ENCODE measurements at places on chromosomes 5 and 9.

DNA sequence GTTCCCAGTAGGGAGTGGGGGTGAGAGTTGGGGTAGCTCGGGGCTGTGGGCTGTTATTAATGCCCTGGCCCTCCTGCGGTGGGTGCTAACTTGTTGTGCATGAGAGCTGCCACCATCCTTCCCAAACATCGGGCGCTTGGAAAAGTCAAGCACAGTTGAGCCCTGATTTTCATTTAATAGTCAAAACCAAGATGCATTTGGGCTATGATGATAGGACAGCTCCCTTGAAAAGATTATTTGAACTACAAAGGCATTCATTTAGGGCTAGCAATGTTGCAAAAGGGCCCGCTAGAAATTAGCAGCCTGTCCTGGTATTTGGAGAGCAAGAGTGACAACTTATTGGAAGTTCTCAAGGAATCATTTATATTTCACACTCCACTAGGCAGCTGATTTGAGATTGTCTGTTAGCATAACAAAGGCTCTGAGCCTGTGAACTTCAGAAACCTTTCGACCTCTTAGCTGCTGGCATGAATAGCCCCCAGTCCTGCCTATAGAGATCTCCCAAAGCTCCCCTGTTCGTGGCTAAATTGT, 128.2 kb upstream of the TMEM161B start:
- DNase-seq, result no peak

GRCh38 chr5:125579182-125579581, 832.7 kb upstream of the ZNF608 start:
- no peak for DNase-seq

GRCh38 chr9:97983589-97984187, 547 bp downstream of the ANP32B start:
- DNase-seq, result no peak

DNA sequence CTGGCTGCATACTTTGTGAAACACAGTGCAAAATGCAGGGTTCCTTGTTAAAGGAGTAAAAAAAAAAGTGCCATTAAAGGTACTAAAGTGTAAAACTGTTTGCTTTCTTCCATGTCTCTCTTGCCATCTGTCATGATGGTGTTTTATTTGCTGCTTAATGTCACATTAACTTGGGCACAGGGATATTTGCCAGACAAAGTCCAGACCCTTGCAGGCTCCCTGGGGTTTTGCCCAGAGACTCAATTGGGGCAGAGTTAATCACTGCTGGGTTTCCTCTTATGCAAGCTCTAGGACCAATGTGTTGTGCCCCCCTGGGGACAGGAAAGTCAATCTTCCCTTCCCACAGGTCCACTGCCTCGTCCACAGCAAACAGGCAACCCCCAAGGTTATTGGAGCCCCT, 274.3 kb upstream of the SGCD start:
- DNase-seq, result no peak

DNA sequence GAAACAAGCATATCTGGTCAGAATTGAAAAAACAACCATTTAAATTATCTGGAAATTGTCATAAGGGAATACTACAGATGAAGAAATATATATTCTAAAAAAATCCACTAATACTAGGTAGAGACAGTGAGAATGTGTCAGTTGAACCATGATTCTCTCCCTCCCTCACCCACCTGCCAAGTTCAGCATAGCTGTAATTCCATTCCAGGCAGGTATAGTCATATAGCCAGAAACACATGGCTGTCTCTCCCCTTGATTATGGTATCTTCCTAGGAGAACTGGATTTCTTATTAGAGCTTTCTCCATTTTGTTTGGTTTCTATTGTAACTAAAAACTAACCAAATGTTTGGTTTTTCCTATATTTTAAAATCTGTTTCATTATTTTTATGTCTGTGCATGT, 509.2 kb downstream of the CDH10 start:
- no peak for DNase-seq

Data from Jurkat, Clone E6-1 (cell line).